ENCODE measurements at places on chromosomes 3 and 15.

- DNase-seq, result peak; percentile 10
These were observed 32.1 kb downstream of the KIF9 start for GRCh38 chr3:47250309-47251060.

DNA sequence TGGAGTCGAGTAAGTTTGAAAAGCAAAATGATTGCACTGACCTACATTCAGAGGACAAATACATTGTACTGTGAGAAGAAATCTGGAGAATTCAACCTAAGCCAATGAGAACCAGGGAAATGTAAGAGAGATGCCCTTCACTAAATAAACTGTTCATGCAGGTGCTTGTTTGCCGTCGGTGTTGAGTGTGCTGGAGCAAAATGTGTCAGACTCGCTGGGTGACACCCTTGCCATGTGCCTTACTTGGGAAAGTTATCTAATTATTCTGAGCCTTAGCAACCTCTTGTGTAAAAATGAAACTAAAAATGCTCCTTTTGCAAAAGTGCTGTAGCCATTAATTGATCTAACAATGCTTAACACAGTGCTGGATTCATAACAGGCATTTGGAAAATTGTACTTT, 140.4 kb downstream of the GABRB3 start:
- DNase-seq, result no peak

DNA sequence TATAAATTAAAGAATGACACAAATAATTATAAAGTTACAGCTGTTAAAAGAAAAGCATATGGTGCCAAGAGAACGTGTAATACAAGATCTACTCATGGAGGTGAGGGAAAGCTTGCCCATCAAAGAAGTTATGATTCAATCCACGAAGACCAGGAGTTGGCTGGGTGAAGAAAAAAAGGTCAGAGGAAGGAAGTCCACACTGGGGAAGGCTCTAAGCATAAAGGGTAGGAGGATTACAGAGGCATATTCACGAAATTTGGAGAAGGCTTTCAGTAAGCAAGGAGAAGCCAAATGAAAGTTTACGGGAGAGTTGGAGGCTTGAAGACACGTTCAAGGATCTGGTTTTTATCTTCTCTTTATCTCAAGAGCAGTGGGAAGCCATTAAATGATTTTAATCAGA, 1.8 kb upstream of the TGFBR2 start:
- no peak for DNase-seq

- no peak for DNase-seq
These were observed 302.3 kb downstream of the TIGIT start for GRCh38 chr3:114596147-114596546.

GRCh38 chr3:40585381-40586016, 60.7 kb downstream of the ZNF621 start:
- no peak for DNase-seq

- DNase-seq, result no peak
These were observed 20.1 kb downstream of the SLC15A2 start for GRCh38 chr3:121914081-121914998.
